ENCODE measurements at places on chromosomes 4 and X. TPM values are rescaled to one million over a fixed set of nuclear protein-coding genes. Genes with fewer than 3 reads are reported as not detected.

Gene ADH7
- polyA plus RNA-seq, result not detected

Gene ADAMTS3
- 10.6 TPM for polyA plus RNA-seq

DNA sequence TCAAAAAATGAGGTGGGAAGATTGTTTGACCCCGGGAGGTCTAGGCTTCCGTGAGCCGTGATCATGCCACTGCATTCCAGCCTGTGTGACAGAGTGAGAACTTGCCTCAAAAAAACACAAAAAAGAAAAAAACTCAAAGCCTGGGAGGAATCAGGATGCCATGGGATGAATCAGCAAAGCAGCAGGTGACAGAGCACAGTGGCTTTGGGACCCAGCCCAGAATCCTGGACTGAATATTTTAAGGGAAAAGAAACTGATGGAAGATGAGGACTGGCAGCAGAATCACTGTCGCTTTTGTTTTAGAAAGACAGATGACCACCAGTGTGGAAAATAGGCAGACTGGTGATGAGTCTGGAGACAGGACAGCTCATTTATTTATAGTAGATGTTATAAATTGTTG lies 16.6 kb downstream of the S100G start:
- DNase-seq, result no peak

Gene ETDC
- polyA plus RNA-seq, result not detected

GRCh38 chrX:30858098-30858497 lies 31.0 kb downstream of the TAB3 start:
- DNase-seq, result no peak

DNA sequence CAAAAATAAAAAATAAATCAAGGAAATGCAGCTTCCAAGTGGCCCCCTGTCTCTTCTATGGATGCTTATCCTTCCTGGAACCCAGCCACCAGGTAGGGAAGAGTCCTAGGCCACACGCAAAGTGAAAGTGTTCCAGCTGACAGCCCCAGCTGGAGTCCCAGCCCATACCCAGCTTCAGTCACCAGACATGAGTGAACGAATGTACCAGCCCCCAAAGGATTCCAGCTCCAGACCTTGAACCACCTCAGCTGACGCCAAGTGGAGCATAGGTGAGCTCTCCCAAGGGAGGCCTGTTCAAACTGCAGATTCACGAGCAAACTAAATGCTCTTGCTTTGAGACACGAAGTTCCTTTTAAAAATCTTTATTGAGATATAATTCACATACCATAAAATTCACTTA lies 62.0 kb downstream of the BCOR start:
- DNase-seq, result no peak

DNA sequence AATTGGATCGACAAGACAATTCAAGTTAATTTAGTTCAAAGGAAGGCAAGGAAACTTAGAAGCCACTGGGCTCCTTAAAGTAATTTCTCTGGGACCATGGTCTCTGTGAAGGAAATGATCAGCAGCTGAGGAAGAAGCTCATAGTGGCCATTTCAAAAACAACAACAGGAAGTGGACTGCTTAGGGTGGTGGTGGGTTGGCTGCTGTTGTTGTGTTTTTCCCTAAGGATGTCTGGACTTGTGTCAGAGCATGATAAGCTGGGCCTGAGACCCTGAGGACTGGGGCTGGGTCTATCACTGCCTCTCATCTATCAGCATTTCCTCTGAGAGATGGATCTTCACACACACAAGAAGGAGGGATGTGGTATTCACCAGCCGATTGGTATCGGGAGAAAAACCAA lies 18.3 kb downstream of the KDR start:
- no peak for DNase-seq

GRCh38 chr4:17468619-17469221 lies 43.2 kb downstream of the QDPR start:
- peak; percentile 48 for DNase-seq

DNA sequence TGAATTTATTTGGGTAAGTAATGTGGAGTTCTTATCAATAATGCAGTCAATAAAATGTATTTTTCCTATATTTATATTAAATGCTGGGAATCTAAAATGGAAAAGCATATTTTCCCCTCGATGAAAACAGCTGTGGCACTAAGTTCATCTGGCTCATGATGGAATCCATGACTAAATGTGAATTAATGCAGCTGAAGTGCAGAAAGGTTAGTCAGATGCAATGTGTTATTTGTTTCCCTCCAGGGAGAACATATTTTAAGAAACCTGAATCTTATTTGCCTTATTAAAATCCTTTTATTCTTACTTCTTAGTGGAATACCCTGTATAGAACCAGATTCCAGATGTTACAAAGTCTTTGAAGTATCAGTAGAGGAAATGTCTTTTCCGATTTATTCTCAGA lies 247.9 kb downstream of the ARHGAP24 start:
- DNase-seq, result no peak

GRCh38 chrX:100687546-100687945 lies 43.5 kb downstream of the SRPX2 start:
- DNase-seq, result no peak

GRCh38 chr4:122662701-122663100 lies 41.8 kb upstream of the IL21 start:
- DNase-seq, result no peak

GRCh38 chr4:149322203-149322602 lies 493.4 kb downstream of the IQCM start:
- no peak for DNase-seq

DNA sequence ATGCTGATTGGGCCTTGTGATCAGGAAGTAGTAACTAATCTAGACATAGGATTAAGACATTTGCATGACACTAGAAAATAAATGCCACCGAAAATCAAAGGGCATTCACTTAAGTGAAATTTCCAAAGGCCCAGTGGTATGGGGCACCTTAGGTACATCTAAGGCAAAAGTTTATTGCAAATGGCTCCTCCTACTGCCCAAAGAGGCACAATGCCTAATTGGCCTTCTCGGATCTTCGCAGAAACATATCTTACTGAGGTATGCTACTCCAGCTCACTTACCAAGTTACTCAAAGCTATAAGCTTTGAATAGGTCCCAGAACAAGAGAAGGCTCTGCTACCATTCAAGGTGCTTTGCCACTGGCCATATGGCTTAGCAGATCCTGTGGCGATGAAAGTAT lies 174.8 kb upstream of the CXCL13 start:
- no peak for DNase-seq

- no peak for DNase-seq
Measured at GRCh38 chrX:154096140-154097002, 1.1 kb downstream of the MECP2 start.

- DNase-seq, result no peak
Measured at GRCh38 chr4:159077702-159078495, 25.0 kb upstream of the RAPGEF2 start.

DNA sequence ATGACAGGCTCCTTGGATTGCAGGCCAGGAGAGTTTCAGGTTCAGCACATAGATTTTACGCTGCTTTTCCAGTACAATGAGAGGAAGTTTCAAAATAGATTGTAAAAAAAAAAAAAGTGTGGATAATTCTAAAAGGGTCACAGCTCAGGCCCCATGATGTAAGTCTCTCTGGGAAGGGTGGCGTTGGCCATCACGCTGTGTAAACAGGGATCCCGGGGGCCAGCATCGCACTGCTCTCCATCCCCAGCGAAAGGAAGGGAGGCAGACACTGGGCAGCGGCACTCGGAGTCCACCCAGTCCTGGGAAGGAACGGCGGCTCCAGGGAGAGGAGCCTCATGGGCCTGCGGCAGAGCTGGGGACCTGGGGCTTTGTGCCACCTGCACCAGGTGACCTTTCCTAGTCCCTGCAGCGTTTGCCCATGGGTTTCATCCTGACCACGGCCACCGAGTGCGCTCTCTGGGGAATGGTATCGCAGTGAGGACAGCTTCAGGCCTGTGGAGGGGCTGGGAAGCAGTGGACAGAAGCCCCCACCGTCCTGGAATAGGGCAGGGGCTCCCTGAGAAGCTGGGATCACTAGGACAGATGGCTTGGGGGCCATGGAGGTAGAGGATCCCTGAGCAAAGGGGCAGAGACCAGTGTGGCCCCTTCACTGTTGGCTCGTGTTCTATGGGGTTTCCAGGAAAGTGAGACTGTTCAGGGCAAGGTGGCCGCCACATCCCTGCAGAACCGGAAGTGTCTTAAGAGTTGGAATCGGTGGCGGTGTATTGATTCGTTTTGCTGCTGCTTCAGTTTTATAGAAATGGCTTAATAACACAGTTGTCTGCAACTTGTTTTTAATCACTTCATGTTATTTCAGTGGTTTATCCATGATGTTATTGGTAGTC lies 38.9 kb downstream of the RGS12 start:
- no peak for DNase-seq

Gene FGF2
- polyA plus RNA-seq, result 8.1 TPM

Gene ZNF674
- 7.2 TPM for polyA plus RNA-seq

Gene EDNRA
- 76.2 TPM for polyA plus RNA-seq

DNA sequence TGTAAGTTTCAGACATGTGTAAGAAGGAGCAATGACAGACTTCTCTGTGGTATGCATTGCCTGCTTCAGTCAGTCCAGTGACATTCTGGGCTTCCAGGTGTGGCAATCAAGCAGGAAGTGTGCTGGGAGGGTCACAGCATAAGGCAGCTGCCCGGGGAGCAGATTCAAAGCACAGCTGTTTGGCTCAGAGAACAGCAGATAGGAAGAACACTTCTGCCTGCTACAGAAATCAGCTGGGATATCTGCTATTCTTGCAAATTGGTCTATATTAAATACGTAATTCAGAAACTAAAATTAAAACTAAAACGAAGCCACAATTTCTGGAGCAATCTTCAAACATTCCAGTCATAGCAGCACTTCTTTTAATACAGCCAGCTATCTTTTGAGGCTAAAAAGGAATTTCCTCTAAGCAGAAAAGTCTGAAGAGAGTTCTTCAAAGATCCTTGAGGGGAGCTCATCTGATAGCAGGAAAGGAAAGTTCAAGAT lies 47.5 kb upstream of the GALNT7 start:
- peak; percentile 3 for DNase-seq

DNA sequence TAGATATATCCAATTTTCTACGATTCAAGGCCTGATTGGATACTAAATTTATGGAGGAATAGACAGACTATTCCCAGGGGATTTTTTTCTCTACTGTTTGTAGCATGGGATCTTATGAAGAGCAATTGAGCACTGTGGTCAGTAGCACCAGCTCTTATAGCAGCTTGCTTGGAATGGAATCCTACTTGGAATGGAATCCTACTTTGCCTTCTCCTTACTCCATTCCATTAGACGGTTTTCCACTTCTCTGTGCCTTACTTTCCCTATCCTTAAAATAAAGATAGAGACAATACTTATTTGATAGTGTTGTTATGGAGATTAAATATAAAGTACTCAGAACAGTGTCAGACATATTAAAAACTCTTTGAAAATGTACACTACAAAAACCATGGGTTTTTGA lies 133.5 kb downstream of the BTC start:
- DNase-seq, result no peak

DNA sequence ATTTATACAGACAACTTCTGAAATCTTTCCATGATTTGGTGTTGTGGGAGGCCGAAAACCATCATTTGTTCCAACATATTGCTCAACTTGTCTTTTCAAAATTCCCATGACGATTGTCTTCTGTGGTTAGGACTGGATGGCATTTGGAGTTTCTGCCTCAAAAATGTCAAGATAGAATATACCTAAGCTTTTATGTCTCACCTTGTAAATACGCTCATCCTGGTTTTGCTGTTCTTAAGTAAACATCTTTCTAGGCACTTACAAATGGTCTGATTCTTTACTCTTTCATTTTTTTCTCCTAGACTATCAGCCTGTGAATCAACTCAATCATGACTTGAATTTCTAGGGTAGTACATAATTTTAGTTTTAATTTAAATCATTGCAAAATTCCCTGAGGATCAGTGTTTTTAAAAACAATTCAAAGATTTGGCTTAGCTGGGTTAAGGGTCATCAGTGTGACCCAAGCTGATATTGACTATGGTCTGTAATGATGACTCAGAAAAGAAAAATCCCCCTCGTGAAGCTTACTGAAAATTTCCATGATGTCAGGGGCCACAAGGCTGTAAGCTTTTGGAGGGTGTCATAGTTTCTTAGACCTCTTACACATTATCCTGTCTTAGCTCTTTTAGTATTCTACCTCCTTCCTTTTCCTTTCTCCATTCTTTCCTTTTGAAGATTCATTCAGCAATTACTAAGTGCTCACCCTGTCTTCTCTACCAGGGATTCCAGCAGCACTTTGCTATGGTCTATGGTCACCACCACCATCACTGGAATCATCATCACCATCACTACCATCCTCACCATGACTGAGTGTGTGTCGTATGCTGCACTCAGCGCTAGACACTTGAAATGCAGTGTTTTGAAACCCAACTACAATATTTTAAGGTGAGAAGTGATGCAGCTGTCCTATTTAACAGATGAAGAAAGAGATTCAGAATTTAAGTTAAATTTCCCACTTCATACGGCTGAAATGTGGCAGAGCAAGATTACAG lies 124.4 kb downstream of the CPE start:
- no peak for DNase-seq

GRCh38 chr4:155510771-155511170 lies 134.0 kb upstream of the MAP9 start:
- DNase-seq, result no peak

Gene UGT2B15
- 0.08 TPM for polyA plus RNA-seq

Gene XKRX
- polyA plus RNA-seq, result 0.43 TPM

Gene ALAS2
- 12.9 TPM for polyA plus RNA-seq

DNA sequence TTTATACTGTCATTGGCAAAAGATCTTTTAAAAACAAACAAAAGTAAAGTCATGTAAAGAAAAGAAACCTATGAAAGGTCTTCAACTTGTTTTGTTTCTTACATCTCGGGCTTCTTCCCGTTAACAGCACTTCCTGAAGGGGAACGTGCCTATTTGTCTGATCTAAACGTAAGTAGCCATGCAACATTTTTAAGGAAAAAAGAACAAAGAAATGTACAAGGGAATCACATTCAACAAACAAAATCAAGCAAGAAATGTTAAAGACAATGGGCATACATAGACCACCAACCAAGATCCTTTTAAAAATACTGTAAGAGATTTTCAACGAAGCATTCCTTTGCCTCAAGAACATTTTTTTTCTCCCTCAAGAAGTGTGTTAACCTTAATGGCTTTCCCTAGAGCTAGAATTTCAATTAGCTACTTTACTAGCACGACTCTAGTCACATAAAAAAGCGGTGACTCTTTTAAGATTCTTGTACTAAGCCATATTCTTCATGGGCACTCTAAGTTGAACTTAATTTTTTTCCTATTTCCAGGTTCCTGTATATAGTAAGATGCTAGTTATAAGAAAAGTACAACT lies 112.0 kb upstream of the TTC29 start:
- DNase-seq, result peak; percentile 68

Gene SH3BP2
- 42.0 TPM for polyA plus RNA-seq

DNA sequence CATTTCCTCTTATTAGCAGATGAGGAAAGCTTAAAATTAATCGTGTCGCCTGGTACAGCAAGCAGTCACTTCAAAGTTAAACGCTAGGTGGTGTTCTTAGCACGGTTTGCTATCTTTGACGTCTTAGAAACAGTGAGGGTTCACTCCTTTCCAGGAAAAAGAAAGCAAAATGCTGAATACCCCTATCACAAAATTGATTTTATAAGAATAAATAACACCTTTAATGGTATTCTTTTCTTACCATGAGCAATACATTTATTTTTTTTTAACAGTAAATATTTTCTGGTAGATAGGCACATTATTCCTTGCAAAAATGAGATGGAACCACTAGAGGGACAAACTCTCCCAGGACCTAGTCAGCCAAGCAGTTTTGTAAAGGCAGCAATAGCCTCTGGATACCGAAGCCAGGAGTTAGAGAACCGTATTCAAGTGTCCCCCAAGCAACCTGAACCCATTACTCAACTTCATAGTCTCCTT lies 153.9 kb downstream of the KDR start:
- no peak for DNase-seq

- no peak for DNase-seq
Measured at GRCh38 chrX:32871636-32872035, 339.7 kb downstream of the DMD start.

Gene NLGN3
- 5.1 TPM for polyA plus RNA-seq

GRCh38 chr4:61666244-61666643 lies 466.1 kb downstream of the ADGRL3 start:
- no peak for DNase-seq

Measured in left renal cortex interstitium (tissue), 4 donors.